ENCODE measurements at places on chromosomes 4 and X.

DNA sequence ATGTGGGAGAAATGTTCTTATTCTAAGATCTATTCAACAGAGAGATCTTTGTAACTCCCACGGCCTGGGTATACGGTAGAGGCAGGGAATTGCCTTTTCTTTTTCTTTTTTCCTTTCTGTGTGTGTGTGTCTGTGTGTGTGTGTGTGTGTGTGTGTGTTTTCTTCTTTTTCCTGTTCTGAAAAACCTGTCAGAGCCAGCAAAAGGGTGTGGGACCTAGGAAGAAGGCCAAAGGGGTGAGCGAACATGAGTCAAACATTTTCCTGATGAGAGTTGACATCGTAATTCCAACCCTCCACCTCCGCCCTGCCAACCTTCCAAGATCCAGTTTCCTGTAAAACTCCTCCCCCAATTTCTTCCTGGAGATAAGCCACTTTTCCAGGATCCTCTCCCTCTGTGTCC, 2.8 kb upstream of the CHIC2 start:
- no peak for DNase-seq

GRCh38 chrX:13742397-13743176, 8.0 kb downstream of the OFD1 start:
- DNase-seq: peak; percentile 60

DNA sequence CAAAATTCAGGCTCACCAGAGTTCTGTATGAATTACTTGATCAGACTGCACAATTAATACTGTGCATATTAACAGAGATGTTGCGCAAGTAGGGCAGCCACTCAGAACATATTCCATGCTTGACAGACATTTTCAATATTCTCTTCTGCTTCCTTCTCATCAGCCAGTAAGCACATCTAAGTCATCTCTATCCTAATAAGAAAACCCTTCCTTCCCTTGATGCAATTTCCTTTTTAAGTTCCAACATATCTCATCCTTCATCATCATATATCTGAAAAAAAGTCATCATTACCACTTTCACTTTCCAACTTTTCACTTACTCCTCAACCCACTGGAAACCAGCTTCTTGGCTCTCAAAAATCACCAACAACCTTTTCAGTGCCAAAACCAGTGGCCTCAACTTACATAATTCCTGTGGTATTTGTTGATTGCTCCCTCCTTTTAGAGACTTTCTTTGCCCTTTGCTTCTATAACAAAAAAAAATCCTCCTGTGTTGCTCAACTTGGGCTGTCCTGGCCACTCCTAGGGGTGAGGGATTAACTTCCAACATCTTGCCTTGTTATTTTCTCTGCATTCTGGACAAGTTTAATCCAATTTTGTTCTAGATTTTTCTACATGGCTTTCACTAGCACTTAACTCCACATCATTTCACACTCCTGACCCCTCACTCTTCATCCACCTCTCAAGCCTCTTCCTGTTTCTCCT, 14.1 kb downstream of the MBNL3 start:
- no peak for DNase-seq

- DNase-seq: no peak
Observed at GRCh38 chr4:85531560-85532341, 56.8 kb downstream of the ARHGAP24 start.

- no peak for DNase-seq
Observed at GRCh38 chr4:73776321-73776729, 36.0 kb downstream of the CXCL8 start.

- peak; percentile 26 for DNase-seq
Observed at GRCh38 chrX:72121383-72121782, 10.3 kb downstream of the RTL5 start.

GRCh38 chr4:53671757-53672156, 80.5 kb upstream of the LNX1 start:
- DNase-seq: no peak

GRCh38 chr4:155305619-155306018, 71.1 kb downstream of the MAP9 start:
- no peak for DNase-seq

DNA sequence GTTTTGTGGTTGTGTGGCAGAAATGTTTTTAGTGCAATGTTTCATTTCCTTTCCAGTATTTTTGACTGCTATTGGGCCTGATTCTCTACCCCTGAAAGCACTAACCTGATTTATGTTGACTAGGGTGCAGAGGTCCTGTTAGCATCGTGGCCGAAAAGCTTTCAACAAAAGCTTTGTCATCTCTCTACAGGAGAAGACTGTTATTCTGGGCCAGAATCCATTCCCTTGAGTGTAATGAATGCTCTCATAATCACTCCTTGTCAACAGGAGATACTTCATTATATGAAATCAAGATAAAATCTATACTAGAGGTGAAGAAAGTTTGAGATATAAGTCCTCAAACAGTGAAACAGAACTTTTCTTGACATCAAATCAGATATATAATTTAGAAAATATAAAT, 195.5 kb downstream of the ZNF330 start:
- no peak for DNase-seq

GRCh38 chrX:53284684-53285447, 3.5 kb upstream of the IQSEC2 start:
- peak; percentile 73 for DNase-seq

GRCh38 chr4:101020956-101021355, 326.4 kb downstream of the PPP3CA start:
- no peak for DNase-seq

DNA sequence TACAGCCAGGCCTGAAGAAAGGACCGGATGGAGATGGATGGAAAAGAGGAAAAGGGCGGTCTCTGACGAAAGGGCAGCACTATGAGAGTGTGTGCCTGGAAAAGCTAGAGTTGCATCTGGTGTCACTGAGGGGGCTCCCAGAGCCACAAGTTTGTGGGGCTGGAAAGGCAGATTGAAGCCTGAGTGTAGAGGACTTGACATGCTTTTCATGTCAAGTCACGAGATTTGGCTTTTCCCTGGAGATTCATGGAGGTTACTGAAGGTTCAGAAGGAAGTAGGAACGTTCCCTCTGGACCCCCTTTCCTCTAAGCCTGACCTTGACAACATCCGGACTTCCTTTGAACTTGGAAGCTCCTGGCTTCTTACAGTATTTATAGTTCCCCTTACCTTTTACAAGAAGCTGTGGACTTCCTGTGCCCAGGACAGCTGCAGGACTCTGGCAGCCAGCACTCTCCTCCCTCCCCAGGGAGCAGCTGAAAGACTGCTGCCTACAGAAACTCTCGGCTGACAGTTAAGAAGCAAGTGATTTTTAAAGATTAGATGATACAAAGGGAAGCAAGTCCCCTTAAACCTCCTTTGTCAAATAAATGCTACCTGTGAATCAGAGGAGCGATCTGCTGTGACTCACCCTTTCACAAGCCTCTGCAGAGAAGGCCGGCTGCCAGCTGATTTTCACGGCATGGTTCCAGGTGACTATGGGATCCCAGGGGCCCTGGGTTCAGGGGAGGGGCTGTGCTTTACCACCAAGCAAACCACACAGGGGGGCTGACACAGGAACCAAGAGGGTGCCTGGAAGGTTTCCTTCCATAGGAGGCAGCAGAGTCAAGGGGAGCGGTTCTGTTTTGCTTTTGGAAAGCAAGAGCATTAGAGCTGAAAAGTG, 72.9 kb upstream of the STIM2 start:
- DNase-seq: no peak

GRCh38 chr4:94365304-94365703, 22.7 kb upstream of the HPGDS start:
- no peak for DNase-seq

GRCh38 chrX:23066588-23067281, 67.0 kb downstream of the DDX53 start:
- DNase-seq: peak; percentile 19

GRCh38 chrX:78111140-78111931, 7.3 kb downstream of the PGK1 start:
- no peak for DNase-seq

DNA sequence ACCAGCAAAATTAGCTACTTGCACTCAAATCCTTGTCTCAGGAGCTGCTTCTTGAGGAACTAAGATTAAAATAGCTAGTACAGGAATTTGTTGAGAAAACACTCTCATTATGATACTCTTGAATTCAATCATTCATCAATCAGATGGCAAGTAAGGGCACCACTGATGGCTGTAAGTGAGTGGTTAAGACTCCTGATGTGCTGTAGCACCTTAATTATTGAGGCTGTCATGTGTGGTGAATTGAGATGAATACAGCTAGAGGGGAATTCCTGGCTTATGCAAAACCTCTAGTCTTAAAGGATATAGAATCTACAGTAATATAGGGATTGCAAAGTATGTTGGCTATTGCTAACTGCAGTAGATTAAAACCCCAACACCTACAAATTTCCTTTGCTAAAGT, 509.1 kb downstream of the IQCM start:
- DNase-seq: no peak

GRCh38 chrX:56505866-56506265, 57.6 kb upstream of the UBQLN2 start:
- DNase-seq: no peak

GRCh38 chr4:123784626-123785025, 388.0 kb downstream of the SPRY1 start:
- no peak for DNase-seq

- DNase-seq: no peak
Observed at GRCh38 chr4:121765971-121766538, 1.1 kb upstream of the SMIM43 start.

DNA sequence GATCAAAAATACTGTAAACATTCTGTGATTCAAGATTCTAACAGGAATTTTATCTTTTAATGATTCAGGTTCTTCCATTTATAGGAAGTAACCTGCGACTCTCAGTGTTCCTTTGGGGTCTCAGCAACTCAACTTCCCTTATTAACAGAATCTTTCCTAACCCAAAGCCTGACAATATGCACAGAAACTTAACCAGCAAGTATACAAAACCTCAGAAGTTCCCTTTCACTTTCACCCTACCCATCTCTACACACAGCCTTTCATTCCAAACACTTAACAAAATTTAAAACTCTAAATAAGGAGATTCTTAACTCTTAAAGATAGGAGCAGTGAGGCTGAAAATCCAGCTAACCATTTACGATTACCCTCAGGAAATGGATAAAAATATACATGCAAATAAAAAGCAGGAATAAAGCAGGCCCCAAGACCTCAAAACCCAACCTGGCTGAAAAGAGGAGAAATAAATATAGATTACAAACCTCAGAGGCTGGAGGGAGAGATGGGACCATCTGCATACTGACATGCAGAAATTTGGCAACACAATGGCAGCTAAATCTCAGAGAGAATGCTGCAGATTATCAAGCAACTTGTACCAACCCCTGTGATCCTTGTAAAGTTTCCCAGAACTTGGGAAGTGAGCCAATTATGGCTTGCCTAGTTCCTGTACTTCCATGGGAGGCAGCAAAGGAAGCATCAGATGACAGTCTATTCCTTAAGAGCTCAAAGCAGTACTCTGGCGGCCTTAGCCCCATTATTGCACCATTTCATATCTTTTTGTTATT, 101.0 kb downstream of the ATP11C start:
- DNase-seq: no peak

- DNase-seq: no peak
Observed at GRCh38 chr4:127988638-127989037, 23.4 kb downstream of the ABHD18 start.

DNA sequence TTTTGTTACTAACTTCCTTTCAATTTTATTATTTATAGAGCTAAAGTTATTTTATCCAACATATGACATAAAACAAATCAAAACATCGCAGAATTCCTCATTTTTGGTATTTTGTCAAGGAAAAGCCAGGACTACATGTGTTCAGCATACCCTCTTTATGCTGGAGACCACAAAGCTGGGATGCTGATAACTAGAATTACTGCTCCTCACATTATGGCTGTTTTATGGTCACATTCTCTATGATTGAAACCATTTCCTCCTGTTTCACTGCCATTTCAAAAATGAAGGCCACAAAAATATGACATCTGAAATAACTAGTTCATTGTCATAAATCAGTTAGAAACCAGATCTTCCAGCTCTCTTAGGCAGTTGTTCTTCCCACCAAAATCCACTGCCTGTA, 41.7 kb downstream of the KLHL34 start:
- DNase-seq: no peak

DNA sequence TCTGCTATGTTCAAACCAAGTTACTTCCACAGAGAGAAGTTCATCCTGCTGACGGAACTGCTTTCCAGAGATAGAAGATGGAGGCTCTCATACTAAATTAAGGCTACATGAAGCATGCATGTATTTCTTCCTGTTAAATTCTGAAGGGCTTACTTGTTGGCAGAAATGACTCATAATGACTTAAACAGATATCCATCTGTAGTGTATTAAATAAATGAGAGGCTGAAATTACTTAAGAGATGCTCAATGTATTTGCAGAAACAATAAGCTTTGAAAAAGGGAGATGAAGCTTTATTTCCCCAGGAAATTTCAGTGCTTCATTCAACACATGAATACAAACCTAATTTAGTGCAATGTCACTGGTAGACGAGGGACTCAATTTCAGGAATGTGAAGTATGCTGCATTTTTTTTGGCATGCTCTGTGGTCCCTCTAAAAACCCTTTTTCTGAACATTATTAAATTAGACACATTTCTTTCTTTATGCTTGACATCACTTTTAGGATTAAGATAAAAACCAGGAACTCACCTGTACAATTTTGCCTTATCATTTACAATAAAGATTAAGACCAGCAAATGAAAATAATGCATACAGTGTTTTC, 759.1 kb upstream of the POU3F4 start:
- no peak for DNase-seq

DNA sequence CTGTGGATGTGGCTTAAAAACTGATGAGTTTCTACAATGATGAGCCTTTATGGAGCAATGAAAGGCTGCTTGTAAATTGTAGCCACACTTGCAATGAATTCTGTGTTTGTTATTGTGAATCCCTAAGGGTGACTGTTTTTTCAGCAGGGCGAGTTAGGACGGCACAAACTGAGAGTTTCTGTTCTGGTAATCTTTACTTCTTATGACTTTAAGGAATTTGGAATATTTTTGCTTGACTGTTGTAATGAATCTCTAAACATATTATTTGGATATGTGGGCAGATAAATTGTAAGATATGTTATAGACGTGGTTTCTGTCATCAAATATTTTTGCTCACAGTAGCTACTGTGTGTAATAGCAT, 22.2 kb downstream of the RBPJ start:
- no peak for DNase-seq

All from GM10248 (cell line).